ENCODE measurements at places on chromosomes 13 and 19. TPM values are rescaled to one million over a fixed set of nuclear protein-coding genes. Genes with fewer than 3 reads are reported as not detected.

Gene DDA1
- 48.0 TPM for total RNA-seq

Gene B3GNT8
- total RNA-seq: 0.92 TPM

Gene IGLON5
- total RNA-seq: 0.18 TPM

Gene ZNF432
- 17.0 TPM for total RNA-seq

Gene ZNF155
- 4.9 TPM for total RNA-seq

Gene LRRC4B
- total RNA-seq: 2.6 TPM

DNA sequence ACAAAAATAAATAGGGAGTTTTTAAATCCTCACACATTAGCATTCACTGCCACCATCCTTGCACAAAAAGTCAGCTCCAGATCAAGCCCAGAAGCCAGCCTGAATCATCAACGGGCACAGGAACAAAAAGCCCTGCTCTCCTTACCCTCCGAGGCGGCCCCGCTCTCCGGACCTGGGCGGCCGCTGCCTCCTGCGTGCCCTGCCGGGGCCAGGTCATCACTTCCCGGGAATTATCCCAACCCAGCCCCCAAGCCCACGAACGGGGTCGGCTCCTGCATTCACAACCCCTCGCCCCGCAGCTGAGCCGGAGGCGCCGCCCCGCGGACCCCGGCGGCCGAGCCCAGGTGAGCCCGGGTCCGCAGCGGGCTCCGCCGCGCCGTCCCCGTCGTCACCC, 754 bp downstream of the DNAJB1 start:
- peaks cover 51% of the 10 kb centered on the region for H3K4me1 ChIP-seq
- H3K4me3 ChIP-seq: peak overlapping the region; percentile 85
- peaks cover 40% of the 10 kb centered on the region for H3K36me3 ChIP-seq
- H3K27me3 ChIP-seq: no peaks in the 10 kb centered on the region

- H3K4me3 ChIP-seq: no peak overlapping the region
- no peak overlapping the region for H3K27ac ChIP-seq
- H3K4me1 ChIP-seq: no peaks in the 10 kb centered on the region
- no peak for DNase-seq
Measured at GRCh38 chr19:8877854-8878705, 45.9 kb downstream of the MBD3L1 start.

GRCh38 chr13:97058391-97058790, 64.1 kb upstream of the OXGR1 start:
- no peaks in the 10 kb centered on the region for H3K4me1 ChIP-seq
- no peak overlapping the region for H3K4me3 ChIP-seq
- H3K36me3 ChIP-seq: no peaks in the 10 kb centered on the region

DNA sequence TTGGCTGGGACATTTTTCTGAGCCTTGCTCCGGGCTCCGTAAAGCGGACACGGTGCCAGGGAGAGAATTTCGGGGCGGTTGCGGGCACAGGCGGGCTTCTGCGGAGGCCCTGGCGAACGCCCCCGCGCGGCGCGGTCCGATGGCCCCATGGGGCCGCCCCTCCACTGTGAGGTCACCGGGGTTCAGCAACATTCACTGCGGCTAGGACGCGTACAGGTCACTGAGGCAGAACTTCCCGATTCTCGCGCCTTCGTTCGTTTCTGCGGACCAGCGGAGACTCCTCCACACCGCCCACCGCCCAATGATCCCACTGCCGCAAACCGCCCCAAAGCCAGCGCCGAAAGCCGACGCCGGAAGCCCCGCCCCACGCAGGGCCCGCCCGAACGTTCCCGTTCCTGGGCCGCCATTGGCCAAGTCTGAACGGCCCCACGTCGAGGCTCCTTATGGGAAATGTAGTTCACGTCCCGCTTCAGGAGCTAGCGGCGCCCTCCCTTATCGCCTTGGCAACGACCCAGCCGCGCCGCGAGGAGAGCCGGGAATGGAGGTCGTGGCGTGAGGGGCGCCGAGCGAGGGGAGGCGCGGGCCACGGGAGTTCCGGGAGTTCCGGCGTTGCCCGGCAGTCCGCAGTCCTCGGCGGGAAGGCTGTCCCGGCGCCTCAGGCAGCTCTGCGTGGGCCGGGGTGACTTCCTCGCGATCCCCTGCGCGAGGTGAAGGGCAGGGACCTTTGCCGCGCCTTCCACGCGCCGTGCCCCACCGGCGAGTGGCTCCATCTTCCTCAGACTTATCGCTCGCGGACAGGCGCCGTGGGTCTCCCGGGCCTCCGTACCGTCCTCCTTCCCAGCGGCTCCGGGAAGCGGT, at the start of gene ZNF584:
ZNF584 (plus strand) TSS at position 498 of the 858 bp plus-strand sequence. CDS start 499 bp downstream, outside the sequence.
- no peaks in the 10 kb centered on the region for H3K27me3 ChIP-seq
- peaks cover 31% of the 10 kb centered on the region for H3K4me1 ChIP-seq
- peak within 1 kb of the TSS; percentile 77 for H3K4me3 ChIP-seq
- H3K36me3 ChIP-seq: no peaks in the 10 kb centered on the region
- H3K27ac ChIP-seq: peak within 1 kb of the TSS; percentile 91

- peak; percentile 59 for DNase-seq
- H3K36me3 ChIP-seq: peaks cover 62% of the 10 kb centered on the region
- no peak overlapping the region for H3K4me3 ChIP-seq
Measured at GRCh38 chr13:98473788-98474144, 103.1 kb downstream of the STK24 start.

DNA sequence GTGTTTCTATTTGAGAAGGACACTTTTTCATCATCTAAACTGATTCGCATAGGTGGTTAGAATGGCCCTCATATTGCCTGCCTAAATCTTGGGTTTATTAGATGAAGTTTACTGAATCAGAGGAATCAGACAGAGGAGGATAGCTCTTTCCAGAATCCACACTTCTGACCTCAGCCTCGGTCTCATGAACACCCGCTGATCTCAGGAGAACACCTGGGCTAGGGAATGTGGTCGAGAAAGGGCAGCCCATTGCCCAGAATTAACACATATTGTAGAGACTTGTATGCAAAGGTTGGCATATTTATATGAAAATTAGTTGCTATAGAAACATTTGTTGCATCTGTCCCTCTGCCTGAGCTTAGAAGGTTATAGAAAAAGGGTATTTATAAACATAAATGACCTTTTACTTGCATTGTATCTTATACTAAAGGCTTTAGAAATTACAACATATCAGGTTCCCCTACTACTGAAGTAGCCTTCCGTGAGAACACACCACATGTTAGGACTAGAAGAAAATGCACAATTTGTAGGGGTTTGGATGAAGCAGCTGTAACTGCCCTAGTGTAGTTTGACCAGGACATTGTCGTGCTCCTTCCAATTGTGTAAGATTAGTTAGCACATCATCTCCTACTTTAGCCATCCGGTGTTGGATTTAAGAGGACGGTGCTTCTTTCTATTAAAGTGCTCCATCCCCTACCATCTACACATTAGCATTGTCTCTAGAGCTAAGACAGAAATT, 103.8 kb downstream of the TNFRSF19 start:
- H3K4me3 ChIP-seq: no peak overlapping the region
- no peaks in the 10 kb centered on the region for H3K27me3 ChIP-seq
- peaks cover 23% of the 10 kb centered on the region for H3K4me1 ChIP-seq
- DNase-seq: no peak
- H3K36me3 ChIP-seq: no peaks in the 10 kb centered on the region
- H3K27ac ChIP-seq: peak overlapping the region; percentile 21

DNA sequence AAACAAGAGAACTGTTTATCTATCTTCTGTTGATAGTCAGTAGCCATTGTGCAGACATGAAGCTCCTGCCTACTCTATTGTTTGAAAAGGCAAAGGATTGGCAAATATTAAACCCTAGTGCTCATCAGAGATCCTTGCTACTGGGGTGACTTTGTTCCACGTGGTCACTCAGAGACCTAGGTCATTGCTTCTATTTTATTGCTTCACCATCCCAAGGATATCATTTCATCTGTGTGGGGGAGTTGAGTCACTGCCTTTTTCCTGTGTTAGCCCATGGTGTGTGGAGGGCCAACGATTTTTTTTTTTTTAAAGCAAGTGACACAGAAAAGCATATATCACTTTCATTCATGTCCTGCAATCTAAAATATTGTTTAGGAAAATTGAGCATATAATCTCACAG, 254.1 kb upstream of the RXFP2 start:
- no peaks in the 10 kb centered on the region for H3K36me3 ChIP-seq
- no peak for DNase-seq
- peaks cover 10% of the 10 kb centered on the region for H3K4me1 ChIP-seq
- H3K27ac ChIP-seq: no peak overlapping the region
- no peak overlapping the region for H3K4me3 ChIP-seq

- peaks cover 8% of the 10 kb centered on the region for H3K4me1 ChIP-seq
- peak; percentile 92 for DNase-seq
- no peaks in the 10 kb centered on the region for H3K27me3 ChIP-seq
- peak overlapping the region; percentile 59 for H3K27ac ChIP-seq
Measured at GRCh38 chr19:38769635-38770211, 3.6 kb downstream of the LGALS7 start.

DNA sequence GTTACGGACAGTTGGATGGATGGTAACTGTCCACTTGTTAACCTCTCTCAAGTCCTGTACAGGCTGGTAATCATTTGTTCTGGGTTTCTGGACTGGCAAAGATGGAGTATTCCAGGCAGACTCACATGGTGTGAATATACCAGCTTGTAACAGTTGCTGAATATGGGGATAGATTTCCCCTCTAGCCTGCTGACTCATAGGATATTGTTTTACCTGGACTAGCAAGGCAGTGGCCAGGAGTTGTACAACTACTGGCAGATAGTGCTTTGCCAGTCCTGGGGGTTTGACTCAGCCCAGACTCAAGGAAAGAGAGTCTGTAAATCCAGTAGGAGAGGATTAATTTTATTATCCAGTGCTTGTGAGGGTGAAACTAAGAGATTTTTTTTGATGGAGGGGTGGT, 74.0 kb downstream of the ZNF100 start:
- H3K27me3 ChIP-seq: no peaks in the 10 kb centered on the region
- no peaks in the 10 kb centered on the region for H3K4me1 ChIP-seq
- no peak overlapping the region for H3K4me3 ChIP-seq
- DNase-seq: no peak
- H3K36me3 ChIP-seq: no peaks in the 10 kb centered on the region

DNA sequence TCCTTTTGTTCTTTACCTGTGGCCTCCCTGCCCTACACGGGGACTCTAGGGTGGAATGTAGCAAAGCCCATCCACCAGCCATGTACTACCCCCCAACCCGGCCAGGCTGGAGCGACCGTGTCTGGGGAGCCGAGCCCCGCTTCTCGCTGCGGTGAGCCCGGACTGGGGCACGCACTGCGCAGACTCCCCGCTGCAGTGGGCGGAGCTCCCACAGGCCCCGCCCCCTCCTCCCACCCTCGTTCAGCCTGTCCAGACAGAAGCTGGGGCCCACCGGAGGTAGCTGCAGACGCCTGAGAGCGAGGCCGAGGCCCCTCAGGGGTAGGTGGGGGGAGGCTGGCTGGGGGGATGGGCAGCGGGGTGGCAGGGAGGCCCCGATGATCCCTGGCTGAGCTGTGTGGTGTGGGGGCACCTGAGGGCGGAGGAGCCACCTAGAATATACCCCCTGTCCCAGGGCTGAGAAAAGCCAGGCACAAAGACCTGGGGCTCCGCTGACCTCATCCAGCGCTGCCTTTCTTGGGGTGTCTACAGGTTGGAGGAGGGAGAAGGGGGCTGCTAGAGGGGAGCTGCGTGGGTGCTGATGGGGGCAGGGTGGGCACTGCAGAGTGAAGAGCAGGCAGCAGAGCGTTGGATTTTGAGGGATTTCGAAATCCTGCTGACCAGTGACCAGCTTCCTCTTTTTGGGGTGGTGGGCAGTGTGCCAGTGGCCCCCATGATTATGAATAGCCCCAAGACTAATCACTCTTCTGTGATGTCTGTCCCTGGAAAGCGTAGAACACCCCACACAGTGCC, 17.3 kb downstream of the PLD3 start:
- peaks cover 52% of the 10 kb centered on the region for H3K36me3 ChIP-seq
- peaks cover 32% of the 10 kb centered on the region for H3K4me1 ChIP-seq
- DNase-seq: peak; percentile 96
- no peaks in the 10 kb centered on the region for H3K27me3 ChIP-seq
- H3K27ac ChIP-seq: no peak overlapping the region

- no peaks in the 10 kb centered on the region for H3K27me3 ChIP-seq
- DNase-seq: no peak
- no peak overlapping the region for H3K27ac ChIP-seq
- H3K4me3 ChIP-seq: no peak overlapping the region
- H3K4me1 ChIP-seq: no peaks in the 10 kb centered on the region
- H3K36me3 ChIP-seq: no peaks in the 10 kb centered on the region
Measured at GRCh38 chr13:101035119-101035620, 360.6 kb upstream of the TMTC4 start.

- H3K27ac ChIP-seq: no peak overlapping the region
- H3K4me3 ChIP-seq: no peak overlapping the region
- DNase-seq: no peak
- no peaks in the 10 kb centered on the region for H3K27me3 ChIP-seq
- peaks cover 55% of the 10 kb centered on the region for H3K36me3 ChIP-seq
Measured at GRCh38 chr19:3766520-3766919, 4.0 kb downstream of the MRPL54 start.

- no peak for DNase-seq
- H3K27ac ChIP-seq: no peak overlapping the region
- H3K4me3 ChIP-seq: no peak overlapping the region
- no peaks in the 10 kb centered on the region for H3K36me3 ChIP-seq
- no peaks in the 10 kb centered on the region for H3K27me3 ChIP-seq
- H3K4me1 ChIP-seq: no peaks in the 10 kb centered on the region
Measured at GRCh38 chr13:99009987-99010551, 32.2 kb upstream of the DOCK9 start.

GRCh38 chr13:92719868-92720267, 506.7 kb upstream of the GPC6 start:
- peak; percentile 47 for DNase-seq
- no peaks in the 10 kb centered on the region for H3K36me3 ChIP-seq
- H3K27me3 ChIP-seq: no peaks in the 10 kb centered on the region
- no peak overlapping the region for H3K4me3 ChIP-seq
- H3K4me1 ChIP-seq: no peaks in the 10 kb centered on the region
- H3K27ac ChIP-seq: no peak overlapping the region

DNA sequence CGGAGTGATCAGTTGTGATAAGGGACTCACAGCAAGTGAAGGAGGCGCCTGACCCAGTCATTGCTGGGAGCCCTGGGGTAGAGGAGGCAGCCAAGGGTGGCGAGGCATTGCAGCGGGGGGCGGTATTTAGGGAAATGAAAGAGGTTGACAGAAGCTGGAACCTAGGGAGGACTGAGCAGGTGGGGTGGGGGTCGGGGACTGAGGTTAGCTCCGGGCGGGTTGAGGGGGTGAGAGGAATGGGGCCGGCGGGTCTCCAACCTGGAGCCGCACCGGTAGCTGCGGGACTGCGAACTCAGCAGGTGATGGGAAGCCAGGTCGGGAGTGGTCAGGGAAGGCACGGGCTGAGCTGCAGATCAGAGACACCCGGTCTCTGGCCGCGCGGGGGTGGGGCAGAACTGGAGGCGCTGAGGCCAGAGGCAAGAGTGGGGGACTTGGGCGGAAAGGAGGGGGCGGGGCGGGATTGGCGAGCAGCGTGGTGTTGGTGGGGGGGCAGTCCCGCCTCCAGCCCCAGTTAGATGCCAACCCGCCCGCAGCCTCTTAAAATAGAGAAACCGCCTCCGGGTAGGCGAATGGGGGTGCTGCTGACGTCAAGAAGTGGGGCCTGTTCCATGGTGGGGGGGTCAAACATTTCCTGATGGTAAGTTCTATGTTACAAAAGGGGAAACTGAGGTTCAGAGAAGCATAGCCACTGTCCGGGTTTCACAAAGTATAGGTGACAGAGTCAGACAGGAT, 1.5 kb downstream of the MAST3 start:
- peak overlapping the region; percentile 24 for H3K4me3 ChIP-seq
- no peaks in the 10 kb centered on the region for H3K36me3 ChIP-seq
- no peak overlapping the region for H3K27ac ChIP-seq
- H3K27me3 ChIP-seq: peaks cover 41% of the 10 kb centered on the region
- peaks cover 32% of the 10 kb centered on the region for H3K4me1 ChIP-seq

Data from stomach (tissue), 19 donors.